AG04449 (cell line): ENCODE measurements at places on chromosomes 16 and 17.

GRCh38 chr16:3134338-3135125, at the start of gene ZNF213:
TSS of gene ZNF213 (plus strand) at chr16:3135029. CDS start at chr16:3137281, 2,252 bp downstream.
- DNase-seq: peak; percentile 87

DNA sequence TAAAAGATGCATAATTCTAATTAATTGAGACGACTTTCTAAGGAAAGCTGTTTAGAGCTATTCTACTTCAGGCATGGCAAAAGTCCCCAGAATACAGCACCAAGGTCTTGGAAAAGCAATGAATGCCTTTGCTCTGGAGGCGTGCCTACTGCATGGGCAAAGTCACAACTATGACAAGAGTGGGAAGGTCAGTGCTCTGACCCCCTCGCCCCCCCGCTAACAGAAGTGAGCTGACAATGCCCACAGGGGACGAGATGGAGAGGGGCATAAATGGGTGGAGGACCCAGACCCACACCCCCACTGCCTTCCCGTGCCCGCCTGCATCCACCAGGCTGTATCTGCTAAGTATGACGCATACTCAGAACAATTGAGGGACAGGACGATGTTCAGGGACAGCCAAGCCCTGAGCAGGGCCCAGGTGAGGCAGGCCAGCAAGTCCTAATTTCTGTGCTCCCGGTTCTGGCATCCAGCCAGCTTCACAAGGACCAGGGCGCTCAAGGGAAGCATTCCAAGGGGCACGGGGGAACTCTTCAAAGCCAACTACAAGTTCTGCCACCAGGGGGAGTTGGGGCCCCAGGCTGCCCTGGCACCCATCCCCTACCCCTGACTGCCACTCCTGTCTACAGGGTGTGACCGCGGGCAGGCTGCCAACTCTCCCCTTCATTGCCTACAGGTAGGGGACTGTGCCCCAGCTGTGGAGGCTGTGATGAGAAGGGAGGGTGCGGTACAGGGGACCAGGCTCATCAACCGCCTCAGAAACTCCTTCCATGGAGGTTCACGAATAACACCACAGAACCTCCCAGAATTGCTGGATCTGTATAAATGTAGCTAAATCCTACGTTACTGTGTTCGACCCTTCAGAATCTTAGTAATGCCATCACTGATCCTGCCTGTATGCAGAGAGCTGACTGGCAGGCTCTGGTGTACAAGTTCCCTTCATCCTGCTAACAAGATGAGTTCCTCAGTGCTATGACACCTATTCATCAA, 20.8 kb downstream of the NPRL3 start:
- no peak for DNase-seq

DNA sequence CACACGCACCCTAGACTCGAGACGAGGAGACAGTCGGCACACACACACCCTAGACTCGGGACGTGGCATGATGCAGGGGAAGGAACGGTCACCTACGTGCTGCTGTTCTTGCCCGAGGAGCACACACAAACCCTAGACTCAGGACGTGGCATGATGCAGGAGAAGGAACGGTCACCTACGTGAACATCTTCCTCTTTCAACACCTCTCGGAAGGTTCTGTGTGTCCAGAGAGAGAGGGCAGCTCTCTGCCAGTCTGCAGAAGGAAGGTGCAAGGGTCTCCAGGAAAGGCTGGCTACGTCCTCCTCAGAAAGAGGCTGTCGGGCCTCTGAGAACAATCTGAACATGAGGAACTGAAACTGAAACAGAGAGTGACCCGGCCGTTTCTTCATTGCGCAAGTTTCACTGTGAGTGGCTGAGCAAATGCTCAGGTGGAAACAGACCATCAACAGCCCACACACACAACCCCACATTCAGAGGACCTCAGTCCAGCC, 43.4 kb downstream of the ZNF276 start:
- DNase-seq: no peak

DNA sequence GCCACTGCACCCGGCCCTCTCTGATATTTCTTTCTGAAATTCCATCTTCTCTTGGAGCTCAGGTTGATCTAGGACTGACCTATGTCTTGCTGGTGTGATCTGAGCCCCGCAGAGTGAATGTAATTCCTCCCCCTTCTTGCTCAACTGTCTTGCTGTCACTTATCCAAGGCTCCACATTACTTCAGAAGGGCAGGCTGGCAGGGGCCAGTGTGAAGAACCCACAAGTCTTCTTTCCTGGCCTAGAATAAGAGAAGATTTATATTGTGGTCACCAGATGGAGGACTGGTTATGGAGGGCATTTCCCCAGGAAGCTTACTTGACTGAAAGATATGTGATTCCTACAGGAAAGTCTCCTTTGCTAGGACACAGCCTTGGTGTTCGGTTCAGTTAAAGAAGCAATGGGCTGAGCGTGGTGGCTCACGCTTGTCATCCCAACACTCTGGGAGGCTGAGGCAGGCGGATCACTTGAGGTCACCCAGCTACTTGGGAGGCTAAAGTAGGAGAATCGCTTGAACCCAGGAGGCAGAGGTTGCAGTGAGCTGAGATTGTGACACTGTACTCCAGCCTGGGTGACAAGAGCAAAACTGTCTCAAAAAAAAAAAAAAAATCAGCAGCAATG, 13.4 kb downstream of the ITGAL start:
- no peak for DNase-seq

- DNase-seq: no peak
Observed at GRCh38 chr17:62674841-62675240, 47.4 kb downstream of the MRC2 start.

GRCh38 chr16:89458967-89459366, 31.4 kb downstream of the ANKRD11 start:
- DNase-seq: no peak

DNA sequence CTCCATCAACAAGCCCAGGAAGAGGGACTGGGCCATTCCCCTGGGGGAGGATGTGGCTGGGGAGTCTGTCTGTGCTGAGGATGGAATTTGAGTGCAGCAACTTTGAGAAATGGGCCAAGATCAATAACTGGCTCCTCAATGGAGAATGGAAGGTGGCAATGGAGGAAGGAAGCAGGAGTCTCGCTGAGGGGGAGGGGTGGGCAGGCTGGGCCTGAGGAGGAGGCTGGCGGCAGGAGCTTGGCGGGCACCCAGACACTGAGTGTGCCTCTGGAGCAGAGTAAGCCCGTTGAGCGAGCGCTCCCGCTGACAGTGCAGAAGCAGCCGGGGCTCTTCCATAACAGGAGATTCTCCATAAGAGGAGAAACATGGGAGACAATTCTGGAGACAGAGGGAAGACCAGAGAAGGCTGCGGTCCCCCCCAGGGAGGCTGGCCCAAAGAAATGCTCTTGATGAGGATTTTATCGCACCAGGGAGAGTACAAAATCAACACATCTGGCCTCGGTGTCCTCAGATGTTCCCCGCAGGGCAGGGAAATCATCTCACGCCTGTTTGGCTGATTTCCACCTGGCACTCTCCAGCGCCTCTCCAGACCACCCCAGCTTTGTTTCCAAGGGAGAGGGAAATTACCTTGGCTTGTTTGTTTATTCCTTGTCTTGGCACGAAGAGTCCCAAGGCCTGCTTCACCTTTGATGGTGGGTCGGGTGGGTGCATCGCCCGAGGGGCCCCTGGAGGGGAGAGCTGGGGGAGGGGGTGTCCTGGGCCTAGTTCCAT, 2.8 kb upstream of the MMP15 start:
- DNase-seq: peak; percentile 33

DNA sequence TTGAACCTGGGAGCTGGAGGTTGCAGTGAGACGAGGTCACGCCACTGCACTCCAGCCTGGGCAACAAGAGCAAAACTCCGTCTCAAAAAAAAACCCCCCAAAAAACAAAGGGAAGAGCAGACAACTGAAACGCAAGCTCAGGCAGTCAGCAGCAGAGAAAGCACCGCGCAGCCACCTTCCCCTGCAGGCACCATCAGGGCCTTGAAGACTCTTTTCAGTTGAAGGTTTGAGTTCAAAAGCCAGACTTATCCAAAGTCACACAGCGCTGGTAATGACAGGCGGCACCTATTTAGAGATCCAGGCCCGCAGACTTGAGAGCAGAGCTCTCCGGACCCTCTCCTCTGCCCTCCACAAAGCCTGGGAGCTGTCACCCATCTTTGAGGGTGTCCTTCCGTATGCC, 11.1 kb downstream of the ZBTB4 start:
- DNase-seq: no peak

DNA sequence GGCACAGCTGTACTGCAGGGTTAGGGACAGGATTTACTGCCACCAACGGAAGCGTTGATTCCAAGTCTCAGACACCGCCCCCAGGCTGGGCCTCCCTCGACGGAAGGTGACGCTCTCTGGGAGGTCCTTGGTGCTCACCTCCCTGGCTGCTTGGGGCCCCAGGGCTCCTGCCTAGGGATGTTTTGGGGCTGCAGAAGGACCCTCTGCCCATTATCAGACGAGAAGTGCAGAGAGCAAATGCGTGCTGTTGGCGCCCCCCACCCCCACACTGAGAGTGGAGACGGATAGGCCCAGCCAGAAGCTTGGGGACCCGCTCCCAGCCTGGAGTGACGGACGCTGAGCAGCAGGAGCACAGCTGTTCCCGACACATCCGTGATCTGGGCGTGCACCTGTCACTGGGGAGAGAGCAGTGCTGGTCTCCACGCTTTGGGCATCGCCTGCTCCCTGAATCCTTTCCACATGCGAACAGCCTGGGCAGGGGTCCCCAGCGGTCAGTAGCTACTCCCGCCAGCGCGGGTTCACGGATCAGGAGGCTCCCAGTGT, 5.1 kb upstream of the SOX8 start:
- no peak for DNase-seq

DNA sequence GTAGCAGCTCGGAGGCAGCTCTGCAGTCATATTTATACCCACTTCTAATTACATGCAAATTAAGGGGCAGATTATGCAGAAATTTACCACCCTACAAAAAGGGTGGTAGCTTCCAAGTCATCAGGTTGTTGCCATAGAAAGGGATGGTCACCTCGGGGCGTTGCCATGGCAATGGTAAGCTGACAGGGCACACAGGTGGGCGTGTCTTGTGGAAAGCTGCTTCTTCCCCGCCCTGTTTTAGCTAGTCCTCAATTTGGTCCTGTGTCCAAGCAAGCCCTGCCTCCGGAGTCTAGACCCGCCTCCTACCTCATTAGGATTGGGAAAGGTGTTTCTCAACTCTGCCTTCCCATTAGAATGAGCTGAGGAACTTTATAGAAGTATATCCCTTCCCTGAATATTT, 98.7 kb downstream of the HS3ST2 start:
- DNase-seq: no peak

DNA sequence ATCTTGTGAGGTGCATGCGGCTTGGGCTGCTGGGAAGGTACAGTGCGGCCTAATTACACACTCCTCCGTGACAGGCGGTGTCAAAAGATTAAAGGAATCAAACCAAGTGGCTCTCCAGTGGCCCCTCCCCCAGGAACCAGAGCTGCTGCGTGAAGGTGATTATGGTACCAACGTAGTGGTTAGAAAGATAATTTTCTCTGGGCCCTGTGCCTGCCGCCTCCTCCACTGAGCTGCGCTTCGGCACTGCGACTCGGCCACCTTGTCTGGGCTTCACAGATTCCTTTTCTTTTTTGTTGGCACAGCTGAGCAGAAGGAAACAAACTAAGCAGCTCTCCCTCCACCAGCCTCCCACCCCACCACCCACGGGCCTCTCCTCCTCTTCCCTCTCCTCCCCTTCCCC, 113.2 kb upstream of the SDK2 start:
- DNase-seq: no peak

DNA sequence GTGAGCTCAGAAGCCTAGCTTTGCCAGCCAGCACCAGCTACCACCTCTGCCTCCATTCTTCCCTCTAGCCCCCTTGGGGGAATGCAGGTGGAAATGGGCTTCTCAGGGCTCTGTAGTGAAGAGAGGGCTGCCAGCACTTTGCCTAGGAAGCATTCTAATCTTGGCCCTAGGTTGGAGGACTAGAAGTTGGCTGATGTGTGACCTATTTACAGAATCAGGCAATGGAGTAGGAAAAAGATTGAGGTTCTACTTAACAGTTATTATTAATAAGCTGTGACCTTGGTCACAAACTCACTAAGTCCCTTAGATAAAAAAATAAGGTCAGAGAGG, 19.9 kb downstream of the DHX38 start:
- no peak for DNase-seq

DNA sequence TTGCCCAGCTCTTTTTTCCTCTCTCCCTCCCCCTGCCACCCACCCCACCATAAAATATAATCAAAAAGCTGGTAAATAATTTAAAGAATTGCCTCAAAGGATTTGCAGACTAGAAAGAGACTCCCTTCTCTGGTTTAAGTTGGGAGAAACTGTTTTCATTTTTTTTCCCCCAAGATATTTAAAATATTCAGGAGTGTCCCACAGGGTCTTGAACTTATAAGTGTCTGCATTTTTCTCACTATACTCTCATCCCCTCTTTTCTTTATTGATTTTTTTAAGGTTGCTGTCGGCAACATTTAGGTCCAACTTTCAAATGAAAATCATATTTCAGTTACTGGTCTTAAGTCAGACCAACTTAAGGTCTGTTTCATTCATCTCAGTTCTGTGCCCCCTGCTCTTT, 210.2 kb downstream of the MSI2 start:
- no peak for DNase-seq

- no peak for DNase-seq
Observed at GRCh38 chr17:41418116-41418860, 6.1 kb downstream of the KRT37 start.

DNA sequence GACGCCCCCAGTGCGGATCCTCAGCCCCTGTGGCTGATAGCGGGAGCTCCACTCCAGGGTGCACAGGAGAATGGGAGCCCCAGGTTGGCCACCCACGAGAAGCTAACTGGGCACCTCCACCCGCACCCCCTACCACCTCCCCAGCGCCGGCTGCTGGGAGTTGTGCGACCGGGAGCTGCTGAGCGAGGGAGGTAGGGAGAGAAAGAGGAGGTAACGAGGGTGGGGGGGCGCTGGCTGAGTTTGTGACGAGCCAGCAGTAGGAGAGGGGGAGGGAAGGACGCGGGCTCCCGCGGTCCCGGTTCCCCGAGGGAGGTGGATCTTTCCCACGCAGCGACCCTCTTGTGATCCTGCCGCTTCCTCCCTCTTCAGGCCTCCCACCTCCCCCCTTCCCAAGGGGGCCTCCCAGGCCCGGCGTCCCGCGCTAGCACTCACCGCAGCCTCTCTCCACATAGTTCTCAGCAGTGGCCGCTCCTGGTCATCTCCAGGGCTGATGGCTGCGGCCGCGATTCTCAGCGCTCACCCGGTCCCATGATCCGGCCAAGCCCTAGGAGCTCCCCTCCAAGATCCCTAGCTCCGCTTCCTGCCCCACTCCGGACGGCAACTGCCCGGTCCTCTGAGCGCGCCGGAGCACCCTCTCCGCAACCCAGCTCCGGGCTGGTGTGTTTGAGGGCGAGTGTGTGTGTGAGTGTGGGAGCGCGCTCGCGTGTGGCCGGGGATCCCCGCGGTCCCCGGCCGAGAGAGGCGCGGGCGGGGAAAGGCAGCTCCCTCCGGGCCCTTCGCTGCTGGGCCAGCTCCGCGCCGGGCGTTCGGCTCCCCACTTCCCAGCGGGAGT, at the start of gene GRIN2A:
TSS of gene GRIN2A (minus strand) at position 207 of the 832 bp plus-strand sequence. CDS start 2,017 bp downstream, outside the sequence.
- DNase-seq: no peak

DNA sequence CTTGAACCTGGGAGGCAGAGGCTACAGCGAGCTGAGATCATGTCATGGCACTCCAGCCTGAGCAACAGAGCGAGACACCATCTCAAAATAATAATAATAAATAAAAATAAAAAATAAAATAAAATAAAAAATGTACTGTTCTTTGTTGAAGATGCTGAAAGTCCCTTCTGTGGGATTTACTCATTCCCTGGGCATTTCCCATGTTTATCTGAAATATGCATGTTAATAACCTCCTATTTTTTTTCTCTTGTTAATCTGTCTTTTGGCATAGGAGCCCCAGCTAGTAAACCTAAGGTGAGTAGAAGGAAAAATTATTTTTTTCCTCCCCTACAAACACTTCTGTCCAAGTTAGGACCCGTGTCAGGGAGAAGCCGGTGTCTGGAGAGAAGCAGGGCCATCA, 34.4 kb downstream of the TMEM92 start:
- DNase-seq: no peak
